Thymus (tissue), 14 donors: ENCODE measurements at places on chromosomes 2 and 18.

DNA sequence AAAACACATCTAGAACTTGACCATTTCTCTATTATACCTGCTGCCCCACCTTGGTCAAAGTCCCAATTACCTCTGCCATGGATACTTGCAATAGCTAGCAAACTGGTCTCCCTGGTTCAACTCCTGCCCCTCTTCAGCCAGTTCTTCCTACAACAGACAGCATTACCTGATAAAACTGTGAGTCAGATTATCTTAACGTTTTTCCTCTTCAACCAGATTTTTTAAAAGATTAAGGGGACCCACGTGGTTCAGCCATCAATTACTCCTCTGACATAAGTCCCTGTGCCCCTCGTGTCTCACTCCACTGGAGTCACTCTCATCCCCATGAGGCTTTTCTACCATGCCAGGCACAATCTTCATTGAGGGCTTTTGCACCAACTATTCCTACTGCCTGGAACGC, 5.3 kb upstream of the ARHGAP15 start:
- no peak for DNase-seq

GRCh38 chr2:234564699-234565098, 67.8 kb upstream of the ARL4C start:
- no peak for DNase-seq

- DNase-seq: no peak
Observed at GRCh38 chr2:98822301-98823164, 91.6 kb upstream of the MGAT4A start.

DNA sequence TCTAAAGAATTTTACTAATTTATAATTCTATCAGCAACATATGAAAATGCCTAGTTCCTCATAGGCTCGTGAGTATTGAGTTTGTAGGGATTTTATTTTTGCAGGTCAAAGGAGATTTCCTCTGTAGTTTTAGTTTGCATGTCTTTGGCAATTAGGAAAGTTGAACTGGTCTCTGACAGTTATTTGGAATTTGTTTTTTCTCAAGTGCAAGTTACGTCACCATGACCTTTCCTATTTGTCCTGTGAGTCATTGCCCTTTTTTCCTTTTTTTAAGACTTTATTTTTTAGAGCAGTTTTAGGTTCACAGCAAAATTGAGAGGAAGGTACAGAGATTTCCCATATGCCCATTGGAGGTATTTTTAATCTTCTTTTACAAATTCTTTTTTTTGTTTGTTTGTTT, 29.0 kb downstream of the RAMP1 start:
- no peak for DNase-seq

- no peak for DNase-seq
Observed at GRCh38 chr2:146532509-146533147, 1312.2 kb upstream of the ACVR2A start.

- no peak for DNase-seq
Observed at GRCh38 chr2:43480874-43481273, 115.0 kb downstream of the THADA start.

DNA sequence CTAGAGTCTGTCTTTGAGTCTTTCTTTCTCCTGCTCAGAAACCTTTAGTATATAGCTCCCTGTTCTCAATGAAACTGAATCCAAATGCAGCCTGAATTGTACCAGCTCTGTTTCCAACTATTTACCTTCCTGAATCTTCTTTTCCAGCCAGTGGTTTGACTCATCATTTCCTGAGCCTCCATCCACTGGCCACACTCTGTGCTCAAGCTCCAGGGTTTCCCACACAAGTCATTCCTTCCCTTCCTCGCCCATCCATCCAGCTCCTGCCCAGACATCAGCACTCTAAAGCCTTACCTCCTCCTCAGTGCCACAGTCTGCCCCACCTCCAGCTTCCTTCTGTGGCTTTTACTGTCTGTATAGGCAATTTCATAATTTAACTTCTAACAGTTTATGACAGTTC, 233.6 kb upstream of the RASGRP3 start:
- DNase-seq: no peak

DNA sequence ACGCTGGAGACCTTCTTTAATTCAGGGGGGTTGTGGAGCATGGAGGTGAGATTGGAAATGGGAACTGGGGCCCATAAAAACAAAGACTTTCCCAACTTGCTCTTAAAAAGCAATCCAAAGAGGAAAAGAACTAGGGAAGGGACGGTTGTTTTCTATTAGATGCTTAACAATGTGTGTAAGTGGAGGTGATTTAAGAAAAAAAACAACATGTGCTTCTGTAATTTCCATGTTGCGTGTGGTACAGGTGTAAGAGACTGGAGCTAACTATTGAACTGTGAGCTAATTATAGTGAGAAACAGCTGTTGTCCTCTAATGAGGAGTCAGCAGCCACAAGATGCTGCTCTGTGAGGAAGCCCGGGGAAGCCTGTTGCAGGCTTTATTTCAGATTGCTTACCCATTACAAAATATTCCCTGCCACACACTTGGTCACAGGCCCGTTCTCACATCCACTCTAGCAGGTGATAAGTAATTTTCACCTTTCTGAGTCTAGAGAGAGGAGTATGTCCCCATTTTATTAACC, 280.6 kb upstream of the PARD3B start:
- DNase-seq: no peak

GRCh38 chr2:85865539-85866164, 23.1 kb downstream of the ST3GAL5 start:
- no peak for DNase-seq
